ENCODE measurements at places on chromosomes 7 and 10. TPM values are rescaled to one million over a fixed set of nuclear protein-coding genes. Genes with fewer than 3 reads are reported as not detected.

- no peak for DNase-seq
These were observed 2.0 kb upstream of the CTBP2 start for GRCh38 chr10:125162120-125162931.

DNA sequence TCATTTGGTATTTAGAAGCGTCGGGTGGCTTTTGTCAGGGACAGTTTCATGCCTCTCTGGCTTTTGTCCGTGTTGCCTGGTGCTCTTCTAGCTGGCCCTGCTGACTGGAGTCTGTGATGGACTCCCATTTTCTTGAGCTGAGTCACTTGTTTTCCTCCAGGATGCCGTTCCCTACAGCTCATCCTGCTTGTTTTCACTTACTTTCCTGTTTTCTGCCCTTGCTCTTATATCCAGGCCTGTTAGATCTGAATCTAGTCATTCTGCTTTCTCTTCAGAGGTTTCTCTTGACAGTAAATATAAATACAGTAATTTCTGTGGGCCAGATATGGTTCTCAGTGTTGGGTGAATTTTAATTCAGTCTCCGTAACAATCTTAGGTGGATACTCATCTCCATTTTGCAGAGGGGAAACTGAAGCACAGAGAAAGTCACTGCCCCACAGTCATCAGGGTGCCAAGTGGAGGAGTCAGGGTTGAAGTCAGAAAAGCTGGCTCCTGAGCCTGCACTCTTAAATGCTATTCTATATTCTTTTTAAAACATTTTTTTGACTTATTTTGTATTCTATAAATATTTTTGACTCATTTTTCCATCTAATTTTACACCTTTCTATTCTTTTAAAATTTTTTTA lies 85.4 kb downstream of the CCNY start:
- DNase-seq: no peak

GRCh38 chr7:71995111-71995510 lies 417.0 kb downstream of the CALN1 start:
- no peak for DNase-seq

- no peak for DNase-seq
These were observed 16.3 kb upstream of the CHUK start for GRCh38 chr10:100245484-100246220.

GRCh38 chr10:1611936-1612550 lies 125.3 kb downstream of the ADARB2 start:
- DNase-seq: no peak

DNA sequence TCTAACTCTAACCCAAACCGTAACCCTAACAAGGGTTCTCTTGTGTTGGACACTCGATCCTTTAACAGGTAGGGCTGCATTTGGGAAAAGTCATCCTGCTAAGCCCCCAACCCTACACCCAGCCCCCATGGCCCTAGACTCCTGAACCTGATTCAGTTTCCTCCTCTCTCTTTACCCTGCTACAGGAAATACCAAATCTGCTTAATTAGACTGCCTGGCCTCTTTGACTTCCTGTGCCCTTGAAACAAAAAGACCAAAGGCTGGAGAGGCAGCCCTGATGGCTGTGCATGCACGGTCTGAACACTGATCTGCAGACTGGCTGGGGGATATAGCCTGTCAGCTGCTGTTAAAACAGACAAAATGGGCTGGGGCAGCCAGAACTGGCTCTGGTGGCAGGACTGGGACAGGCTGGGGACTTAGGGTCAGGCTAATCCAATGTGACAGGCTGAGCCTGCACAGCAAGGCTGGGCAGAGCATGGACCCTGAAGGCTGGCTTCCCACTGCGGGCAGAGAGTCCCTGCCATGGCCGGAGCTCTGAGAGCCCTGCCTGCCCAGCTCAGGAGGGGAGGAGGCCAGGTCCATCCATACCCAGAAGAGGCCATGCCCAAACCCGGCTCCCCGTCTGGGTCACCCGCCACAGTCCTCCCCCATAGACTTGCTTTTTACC lies 51.0 kb upstream of the MSMB start:
- no peak for DNase-seq

DNA sequence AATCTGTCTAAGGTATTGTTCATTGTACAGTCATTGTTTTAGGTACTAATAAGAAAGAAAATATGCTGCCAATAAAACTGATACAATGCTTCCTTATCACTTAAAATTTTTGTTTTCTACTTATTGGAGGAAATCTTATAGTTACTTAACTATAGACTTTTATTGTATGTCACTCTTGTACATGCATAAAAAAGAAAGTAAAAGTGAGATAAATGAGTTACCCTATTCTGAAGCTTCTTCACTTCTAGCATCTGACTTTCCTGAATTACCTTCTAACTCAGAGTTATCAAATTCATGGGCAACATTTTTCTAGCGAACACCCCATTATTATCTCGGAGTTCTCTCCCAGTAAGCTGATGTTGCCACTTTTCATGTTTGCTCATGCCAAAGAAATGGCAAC lies 504.9 kb downstream of the SH2D4B start:
- DNase-seq: no peak

GRCh38 chr7:139587535-139587934 lies 64.0 kb downstream of the CLEC2L start:
- no peak for DNase-seq

DNA sequence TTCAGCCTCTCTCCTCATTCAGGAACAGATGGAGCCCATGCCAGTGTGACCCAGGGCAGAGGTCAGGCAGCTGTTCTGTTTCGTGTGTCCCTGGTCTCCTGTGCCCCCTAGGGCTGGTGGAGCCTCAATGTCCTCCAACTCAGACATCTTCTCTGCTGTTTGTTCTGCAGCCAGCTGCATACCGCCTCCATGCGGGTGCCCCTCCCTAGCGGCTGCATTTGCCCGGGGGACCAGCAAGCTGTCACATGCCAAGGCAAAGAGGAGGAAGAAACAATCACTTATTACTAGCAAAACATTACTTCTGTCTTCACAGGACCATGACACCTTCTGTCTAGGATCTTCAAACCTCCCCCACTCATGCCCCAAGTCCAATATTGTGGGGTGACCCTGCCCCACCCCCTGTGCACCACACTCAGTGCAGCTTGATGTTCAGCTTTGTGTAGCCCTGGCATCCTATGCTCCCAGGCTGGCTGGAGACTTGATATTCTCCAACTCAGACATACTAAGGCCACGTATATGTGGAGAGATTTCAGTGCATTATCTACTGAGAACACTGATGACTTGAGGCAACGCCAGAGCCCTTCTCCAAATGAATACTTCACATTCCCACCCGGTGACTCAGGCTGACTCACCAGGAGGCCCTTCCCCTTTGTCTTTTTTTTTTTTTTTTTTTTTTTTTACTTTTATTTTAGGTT lies 188.9 kb downstream of the SKIDA1 start:
- DNase-seq: no peak

- DNase-seq: no peak
These were observed 33.2 kb upstream of the CALU start for GRCh38 chr7:128705891-128706333.

- no peak for DNase-seq
These were observed 561.7 kb downstream of the KCNMA1 start for GRCh38 chr10:77075926-77076325.

DNA sequence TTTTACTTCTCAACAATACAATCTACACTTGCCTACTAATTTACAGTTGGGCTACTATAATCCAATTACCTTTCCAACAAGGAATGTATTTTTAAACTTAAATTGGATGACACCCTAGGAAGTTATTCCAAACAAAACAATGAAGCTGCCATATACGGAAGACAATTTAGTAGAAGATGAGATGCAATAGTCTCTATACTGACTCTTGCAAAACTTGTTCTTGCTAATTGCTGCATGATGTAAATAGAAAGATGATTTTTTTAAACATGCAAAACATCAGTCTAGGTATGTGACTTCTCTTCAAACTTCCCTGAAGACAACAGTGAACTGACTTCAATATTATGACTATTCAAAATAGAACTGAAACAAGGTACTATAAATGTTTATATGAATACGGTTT lies 17.6 kb downstream of the NT5C3A start:
- no peak for DNase-seq

DNA sequence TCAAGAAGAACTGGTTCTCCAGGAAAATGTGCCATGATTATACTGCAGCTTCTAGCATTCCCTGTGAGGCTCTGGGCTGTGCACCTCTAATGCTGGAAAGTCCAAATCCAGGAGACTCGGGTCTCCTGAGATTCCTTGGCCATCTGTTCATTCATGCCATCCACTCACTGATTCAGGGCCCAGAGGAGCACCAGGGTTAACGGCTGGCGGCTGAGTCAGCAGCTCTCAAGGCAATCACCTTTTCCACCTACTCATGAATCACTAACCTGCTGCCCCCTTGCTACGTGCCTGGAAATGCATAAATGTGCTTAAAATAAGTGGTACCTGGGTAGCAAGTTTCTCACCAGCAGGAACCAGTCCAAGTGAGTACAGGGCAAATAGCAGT lies 132.7 kb downstream of the KCNMA1 start:
- DNase-seq: no peak

GRCh38 chr10:109996766-109997171 lies 11.0 kb upstream of the ADD3 start:
- no peak for DNase-seq

DNA sequence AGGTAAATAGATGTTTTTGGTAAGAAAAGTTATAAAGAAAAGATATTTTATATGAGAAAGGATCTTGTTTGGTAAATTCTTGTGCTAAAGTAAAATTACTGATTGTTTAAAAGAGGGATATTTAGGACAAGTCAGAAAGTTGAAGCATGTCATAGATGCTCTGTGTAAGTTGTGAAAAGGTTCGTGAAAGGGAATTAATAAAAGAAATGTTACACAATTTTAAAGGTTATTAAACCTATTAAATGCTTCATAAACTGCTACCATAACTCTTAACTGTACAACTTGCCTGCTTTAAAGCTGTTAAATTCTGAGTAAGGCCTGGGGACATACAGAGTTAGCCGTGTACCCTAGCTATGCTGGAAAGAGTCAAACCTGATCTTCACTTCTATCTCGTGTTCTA lies 634.1 kb downstream of the ACTR3B start:
- DNase-seq: no peak

DNA sequence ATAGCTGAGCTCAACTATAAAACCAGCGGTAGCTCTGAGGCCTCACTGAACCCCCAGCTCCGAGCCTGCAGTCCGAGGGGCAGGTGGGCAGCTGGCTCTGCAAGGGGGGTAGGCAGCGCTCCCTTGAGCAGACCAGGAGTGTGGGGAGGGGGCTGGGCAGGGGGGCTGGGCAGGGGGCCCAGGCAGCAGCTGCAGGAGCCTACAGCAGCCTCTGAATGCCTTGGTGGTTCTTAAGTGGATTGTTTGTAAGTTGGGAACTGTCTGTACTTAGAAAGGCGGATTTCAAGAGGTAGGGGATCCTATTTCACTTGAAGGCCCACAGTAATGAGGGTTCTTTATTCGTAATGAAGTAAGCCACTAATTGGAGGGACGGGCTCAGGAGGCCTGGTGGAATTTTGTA lies 72.3 kb downstream of the ICA1 start:
- no peak for DNase-seq

DNA sequence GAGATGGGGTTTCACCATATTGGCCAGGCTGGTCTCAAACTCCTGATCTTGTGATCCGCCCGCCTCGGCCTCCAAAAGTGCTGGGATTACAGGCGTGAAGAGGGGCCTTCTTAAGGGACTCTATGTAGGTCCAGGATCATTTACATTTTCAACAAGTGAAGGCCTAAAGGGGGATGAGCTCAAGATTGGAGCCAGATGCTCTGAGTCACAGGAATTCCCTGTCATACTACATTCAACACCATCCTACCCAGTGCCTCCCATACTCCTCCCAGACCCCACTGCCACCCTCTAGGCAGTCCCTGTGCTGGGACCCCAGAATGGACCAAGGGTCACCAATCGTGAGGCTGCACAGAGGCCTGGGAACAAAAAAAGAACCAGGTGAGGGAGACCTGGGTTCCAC lies 29.9 kb downstream of the CYTH3 start:
- DNase-seq: no peak

DNA sequence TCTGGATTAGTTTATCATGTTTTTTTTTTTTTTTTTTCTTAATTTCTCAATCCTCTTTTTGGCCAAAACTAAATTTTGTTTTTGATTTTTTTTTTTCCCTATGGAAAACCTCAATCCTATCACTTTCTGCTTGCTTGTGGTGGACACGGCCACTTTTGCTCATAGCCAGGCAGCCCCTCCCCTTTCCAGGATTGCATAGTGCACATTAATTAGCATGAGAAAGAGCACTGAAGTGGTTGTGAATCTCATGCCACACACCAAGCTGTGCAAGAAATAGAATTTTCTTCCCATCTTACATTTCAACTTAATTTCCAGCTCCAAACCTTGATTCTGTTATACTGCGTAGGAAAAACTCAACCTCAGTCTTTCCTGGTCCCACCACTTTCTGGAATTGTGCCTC lies 34.6 kb downstream of the MGAM2 start:
- DNase-seq: no peak

GRCh38 chr10:2111965-2112364 lies 374.6 kb upstream of the ADARB2 start:
- no peak for DNase-seq

DNA sequence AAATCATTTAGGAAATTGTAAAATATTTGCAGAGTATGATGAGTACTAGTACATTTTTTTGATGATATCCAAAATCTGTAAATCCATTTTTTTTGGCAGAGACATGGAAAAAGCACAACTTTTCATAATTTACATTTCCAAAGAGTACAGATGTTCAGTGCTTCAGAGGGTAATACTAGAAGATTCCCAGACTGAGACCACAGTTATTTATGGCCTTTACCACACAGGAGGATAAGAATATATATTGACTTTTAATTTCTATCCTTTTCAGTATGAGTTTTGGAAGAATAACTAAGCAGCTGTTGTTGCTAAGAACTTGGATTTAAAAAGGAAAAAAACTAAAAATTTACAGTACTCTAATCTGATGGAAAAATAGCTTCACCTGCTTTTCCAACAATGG lies 61.9 kb downstream of the HGF start:
- DNase-seq: no peak

DNA sequence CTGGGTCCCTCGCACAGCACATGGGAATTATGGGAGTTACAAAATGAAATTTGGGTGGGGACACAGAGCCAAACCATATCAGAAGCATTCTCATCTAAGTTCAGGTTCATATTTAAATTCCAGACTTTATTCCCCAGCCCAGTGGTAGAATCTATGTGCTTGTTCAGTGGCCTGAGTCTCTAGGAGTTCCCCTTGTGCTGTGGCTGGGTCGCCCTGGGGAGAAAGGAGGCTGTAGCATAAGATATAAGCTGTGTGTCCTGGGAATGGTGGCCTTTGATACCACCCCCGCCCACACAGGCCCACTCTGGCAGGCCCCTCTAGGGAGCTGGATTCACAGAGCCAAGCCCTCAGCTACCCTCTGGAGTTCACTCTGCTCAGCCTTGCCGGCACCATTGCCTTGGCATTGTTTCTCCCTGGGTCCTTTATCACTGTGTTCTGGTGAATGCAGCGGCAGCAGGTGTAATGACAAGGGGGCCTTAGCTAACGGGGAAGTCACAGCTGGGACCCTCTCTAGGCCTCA lies 64.2 kb downstream of the MINDY4 start:
- no peak for DNase-seq

- DNase-seq: no peak
These were observed 24.7 kb downstream of the DAGLB start for GRCh38 chr7:6422926-6423632.

- no peak for DNase-seq
These were observed 63.7 kb upstream of the AOAH start for GRCh38 chr7:36787933-36788378.

The STEAP1B gene
- 41.8 TPM for total RNA-seq

The GDF2 gene
- total RNA-seq: not detected

The ANK3 gene
- 9.6 TPM for total RNA-seq

The WNT8B gene
- 0.44 TPM for total RNA-seq

The TLX1 gene
- total RNA-seq: 0.14 TPM

The EVX1 gene
- not detected for total RNA-seq

The ASB10 gene
- not detected for total RNA-seq

The TRIM50 gene
- total RNA-seq: not detected

The NPTX2 gene
- total RNA-seq: not detected

The PIK3CG gene
- total RNA-seq: 0.74 TPM
